Left ventricle myocardium superior (tissue), 1 donor: ENCODE measurements at places on chromosomes 12 and 14. TPM values are rescaled to one million over a fixed set of nuclear protein-coding genes. Genes with fewer than 3 reads are reported as not detected.

- peak; percentile 33 for DNase-seq
Observed at GRCh38 chr12:7934889-7935492, 996 bp downstream of the SLC2A3 start.

DNA sequence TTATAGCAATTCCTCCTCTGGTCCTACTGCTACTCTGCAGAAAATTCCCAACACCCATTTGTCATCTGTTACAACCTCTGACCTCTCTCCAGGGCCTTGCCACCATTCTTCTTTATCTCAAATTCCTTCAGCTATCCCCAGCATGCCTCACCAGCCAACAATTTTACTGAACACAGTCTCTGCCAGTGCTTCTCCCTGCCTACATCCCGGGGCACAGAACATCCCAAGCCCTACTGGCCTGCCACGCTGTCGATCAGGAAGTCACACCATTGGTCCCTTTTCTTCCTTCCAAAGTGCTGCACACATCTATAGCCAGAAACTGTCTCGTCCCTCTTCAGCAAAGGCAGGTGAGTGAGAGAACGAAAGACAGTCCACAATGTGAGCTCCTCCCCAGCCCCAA lies 122.1 kb downstream of the TTLL5 start:
- DNase-seq, result peak; percentile 57

DNA sequence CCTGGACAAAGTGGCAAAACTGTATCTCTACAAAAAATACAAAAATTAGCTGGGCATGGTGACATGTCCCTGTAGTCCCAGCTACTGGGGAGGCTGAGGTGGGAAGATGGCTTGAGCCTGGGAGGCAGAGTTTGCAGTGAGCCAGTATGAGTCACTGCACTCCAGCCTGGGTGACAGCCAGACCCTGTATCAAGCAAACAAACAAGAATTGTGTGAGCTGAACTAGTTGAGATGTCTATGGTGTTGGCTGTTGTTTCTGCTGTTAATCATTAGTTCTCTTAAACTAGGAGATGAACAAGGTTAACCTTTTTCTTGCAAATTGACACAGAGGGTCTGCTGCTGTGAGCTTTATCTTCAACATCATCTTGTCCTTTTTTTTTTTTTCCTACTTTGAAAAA lies 23.6 kb downstream of the RASSF3 start:
- DNase-seq, result peak; percentile 60

GRCh38 chr14:36818794-36819384 lies 157.2 kb downstream of the PAX9 start:
- no peak for DNase-seq

GRCh38 chr12:77120156-77121085 lies 55.1 kb upstream of the E2F7 start:
- DNase-seq, result no peak

- no peak for DNase-seq
Observed at GRCh38 chr14:98171654-98172053, 1100.3 kb downstream of the BCL11B start.

- DNase-seq, result peak; percentile 24
Observed at GRCh38 chr14:76191297-76191696, 39.6 kb downstream of the GPATCH2L start.

- no peak for DNase-seq
Observed at GRCh38 chr14:55120571-55121495, 8.2 kb upstream of the LGALS3 start.

DNA sequence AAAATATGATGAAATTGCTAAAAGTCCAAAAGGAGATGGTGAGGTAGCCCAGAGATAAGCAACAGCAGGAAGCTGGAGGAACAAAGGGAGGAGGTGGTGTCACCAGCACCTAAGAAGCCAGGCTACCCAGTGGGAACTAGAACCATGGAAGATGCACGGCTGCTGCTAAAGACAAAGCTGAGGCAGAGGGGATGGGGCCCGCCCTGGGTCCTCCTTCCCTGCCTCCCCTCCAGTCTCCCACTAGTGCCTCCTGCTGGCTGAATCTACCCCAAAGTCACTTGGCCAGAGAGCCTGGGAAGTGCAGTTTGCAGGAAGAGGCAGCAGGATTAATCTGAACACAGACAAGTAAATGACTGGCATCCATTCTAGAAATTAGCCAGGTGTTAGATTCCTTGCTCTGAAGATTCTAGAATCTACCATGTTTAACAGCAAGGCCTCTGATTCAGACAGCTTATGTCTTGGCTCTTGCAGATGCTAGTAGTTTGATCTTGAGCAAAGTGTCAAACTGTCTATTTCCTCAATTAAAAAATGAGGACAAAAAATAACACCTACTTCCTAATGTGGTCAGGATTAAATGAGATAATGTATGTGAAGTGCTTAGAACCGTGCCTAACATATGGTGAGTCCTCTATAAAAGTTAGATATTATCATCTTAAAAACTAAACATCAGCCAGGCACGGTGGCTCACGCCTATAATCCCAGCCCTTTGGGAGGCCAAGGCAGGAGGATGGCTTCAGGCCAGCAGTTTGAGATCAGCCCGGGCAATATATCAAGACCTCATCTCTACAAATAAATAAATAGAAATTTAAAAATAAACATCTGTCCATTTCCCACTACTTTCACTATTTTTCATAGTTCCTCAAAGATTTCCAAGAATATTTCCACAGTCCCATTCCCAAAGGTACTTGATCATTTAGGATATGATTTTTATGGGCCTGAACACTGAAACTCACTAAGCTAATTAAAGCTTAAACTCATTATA lies 5.8 kb upstream of the LRP10 start:
- no peak for DNase-seq

DNA sequence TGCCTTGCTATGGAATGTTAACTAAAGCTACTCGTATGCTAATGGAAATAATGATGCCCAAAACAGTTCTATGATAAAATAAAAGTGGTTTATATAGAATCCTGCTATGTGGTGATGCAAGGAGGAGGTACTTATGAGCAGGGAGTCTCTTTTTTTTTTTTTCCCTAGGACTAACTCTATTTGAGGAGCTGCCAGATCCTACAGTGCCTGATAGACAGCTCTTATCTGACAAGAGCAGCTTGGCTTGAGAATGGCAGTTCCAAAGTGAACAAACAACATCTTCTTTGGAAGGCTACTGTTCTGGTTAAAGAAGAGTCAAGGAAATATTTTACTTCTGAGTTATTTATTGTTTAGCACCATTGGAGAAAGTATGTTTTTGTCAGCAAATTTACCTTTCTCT lies 10.2 kb upstream of the ACSM4 start:
- DNase-seq, result no peak

DNA sequence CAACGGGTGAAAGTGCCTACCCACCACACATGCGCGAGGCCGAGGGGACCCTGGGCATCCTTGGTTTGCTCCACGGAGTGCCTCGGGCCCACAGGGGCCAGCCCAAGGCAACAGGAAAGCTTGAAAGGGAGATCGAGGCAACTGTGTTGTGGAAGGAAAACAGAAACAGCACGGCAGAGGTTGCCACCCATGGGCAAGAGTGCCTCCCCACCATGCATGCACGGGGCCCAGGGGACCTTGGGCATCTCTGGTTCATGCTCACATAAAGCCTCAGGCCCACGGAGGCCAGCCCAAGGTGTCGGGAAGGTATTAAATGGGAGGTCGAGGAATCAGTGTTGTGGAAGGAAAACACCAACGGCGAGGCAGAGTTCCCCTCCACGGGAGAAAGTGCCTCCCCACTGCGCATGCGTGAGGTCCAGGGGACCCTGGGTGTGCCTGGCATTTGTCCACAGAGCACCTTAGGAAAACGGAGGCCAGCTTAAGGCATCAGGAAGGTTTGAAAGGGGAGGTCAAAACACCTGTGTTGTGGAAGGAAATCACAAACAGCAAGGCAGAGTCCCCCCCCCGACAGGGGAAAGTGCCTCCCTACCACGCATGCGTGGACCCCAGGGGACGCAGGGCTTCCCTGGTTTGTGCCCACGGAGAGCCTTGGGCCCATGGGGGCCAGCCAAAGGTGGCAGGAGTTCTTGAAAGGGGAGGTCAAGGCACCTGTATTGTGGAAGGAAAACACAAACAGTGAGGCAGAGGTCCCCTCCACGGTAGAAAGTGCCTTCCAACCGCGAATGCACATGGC lies 367.3 kb downstream of the ALG10 start:
- peak; percentile 27 for DNase-seq

DNA sequence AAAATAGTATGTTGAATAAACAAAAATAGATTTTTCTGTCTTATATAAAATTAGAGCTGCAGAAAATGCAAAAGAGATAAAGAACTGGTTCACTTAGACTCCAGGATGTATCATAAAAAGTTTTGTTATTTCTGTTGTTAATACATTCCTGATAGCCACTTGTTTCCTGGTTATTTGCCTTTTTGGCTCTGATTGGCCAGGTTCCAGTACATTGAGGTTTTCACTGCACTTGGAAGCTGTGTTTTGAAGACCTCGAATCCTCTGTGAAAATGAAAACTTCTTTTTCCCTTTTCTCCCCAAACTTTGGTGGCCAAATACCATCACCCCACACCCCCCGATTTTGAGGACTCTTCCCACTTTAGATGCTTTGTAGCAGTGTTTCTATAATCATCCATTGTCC lies 525.3 kb downstream of the MED13L start:
- DNase-seq, result no peak

DNA sequence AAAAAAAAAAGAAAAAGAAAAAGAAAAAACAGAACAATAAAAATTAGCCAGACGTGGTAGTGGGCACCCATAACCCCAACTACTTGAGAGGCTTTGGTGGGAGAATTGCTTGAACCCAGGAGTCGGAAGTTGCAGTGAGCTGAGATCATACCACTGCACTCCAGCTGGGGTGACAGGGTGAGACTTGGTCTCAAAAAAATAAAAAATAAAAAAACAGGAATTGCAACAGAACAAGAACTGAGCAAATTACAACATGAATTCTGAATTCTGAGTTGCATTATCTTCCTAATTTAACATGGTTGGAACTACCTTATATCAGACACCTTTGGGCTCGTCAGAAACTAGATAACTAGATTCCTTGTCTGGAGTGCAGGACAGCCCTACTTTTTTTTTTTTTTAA lies 53.3 kb upstream of the NR2C1 start:
- DNase-seq, result no peak

- DNase-seq, result no peak
Observed at GRCh38 chr12:25458047-25458552, 95.0 kb downstream of the LMNTD1 start.

DNA sequence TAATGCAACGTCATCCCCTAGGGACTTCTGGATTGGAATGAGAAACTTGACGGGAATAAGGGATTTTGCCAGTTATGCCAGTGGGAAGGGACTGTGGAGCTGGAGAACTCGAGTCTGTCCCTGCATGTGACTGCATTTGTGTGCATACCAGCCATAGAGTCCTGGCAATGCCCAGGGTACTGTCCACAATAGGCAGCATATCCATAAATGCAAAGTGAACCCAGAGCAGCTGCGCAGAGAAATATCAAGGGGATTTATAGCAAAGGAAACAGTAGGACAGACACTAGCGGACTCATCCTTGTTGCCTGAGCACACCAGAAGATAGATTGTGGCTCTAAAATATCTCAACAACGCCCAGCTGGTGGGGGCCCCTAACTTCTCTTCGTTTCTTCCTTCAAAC lies 247.1 kb upstream of the SRRM4 start:
- no peak for DNase-seq

CHST11 gene
- total RNA-seq, result 3.4 TPM

TPH2 gene
- total RNA-seq, result not detected

KLRC4 gene
- total RNA-seq, result not detected

KRT72 gene
- total RNA-seq, result not detected

GPX2 gene
- not detected for total RNA-seq
